Activated T-helper 2 cell treated with anti-CD3 and anti-CD28 coated beads, Interferon-gamma antibody, Interleukin-2, Interleukin-4, amounts not matched to agents 10 μg/mL and 5 μg/mL and 100 μg/mL, durations not matched to agents 14 hours and 24 hours and 36 hours (primary cell): ENCODE measurements at places on chromosomes 13 and 19. TPM values are rescaled to one million over a fixed set of nuclear protein-coding genes. Genes with fewer than 3 reads are reported as not detected.

DNA sequence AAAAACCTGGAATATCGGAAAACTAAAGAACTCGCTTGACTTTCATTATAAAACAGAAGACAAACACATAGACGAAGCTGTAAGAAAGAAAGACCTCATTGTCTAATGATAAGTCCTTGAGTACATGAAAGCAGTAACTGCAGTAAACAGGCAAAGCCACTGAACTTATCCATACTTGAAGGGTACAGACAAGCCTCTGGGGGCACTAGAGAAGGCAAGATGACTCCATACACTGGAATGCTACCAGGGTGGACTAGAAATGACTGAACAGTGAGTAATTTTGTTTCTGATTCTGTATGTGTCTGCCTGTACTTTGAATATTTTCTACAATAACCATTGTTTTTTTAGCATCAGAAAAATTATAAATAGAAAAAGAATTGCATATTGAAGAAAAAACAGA lies 507.9 kb downstream of the UQCRFS1 start:
- no peak for DNase-seq

GRCh38 chr13:108858676-108859075 lies 229.3 kb downstream of the MYO16 start:
- DNase-seq, result no peak

DNA sequence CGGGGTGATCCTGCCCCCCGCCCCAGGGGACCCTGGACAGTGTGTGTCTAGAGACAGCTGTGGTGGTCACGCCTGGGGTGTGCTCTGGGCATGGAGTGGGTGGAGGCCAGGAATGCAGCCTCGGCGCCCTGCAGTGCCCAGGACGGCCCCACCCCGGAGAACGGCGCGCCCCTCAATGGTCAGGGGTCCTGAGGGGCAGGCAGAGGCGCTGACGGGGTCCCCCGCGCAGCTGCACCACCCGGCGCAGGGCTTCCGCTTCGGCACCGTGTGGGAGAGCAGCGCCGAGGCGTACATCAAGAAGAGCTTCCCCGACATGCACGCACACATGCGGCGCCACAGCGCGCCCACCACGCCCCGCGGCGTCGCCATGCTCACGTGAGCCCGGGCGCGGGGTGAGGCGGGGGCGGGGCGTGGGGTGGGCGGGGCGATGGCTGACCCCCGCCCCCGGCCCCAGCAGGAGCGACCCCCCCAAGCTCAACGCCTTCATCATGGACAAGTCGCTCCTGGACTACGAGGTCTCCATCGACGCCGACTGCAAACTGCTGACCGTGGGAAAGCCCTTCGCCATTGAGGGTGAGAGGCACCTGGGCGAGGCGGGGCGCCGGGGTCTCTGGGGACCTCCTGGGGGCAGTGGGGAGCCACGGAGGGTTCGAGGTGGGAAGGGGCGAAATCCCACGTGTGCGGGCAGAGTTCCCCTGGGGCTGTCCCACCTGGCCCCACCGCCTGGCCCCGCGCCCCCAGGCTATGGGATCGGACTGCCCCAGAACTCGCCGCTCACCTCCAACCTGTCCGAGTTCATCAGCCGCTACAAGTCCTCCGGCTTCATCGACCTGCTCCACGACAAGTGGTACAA lies 7.4 kb downstream of the GRIN3B start:
- DNase-seq, result no peak

DNA sequence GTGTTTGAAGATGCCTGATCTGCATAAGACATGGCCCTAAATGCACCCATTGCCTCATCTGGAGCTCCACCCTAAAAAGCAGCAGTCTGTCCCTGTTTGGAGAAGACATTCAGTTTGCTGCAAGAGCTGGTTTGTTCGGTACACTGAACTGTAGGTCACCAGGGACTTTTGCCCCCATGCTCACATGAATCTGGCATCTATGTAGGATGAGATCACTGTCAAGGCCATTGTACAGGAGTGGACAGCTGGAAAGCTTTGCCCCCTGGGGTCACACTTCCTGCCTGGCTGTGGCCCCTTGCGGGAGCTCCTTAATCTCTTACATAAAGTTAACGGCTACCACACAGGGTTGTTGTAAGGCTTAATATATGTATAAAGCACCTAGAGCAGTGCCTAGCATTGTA lies 73.0 kb downstream of the IPO5 start:
- no peak for DNase-seq

- no peak for DNase-seq
These were observed 1.2 kb upstream of the MCF2L start for GRCh38 chr13:112967686-112968379.

GRCh38 chr19:38736413-38737280 lies 7.6 kb downstream of the CAPN12 start:
- DNase-seq, result no peak

DNA sequence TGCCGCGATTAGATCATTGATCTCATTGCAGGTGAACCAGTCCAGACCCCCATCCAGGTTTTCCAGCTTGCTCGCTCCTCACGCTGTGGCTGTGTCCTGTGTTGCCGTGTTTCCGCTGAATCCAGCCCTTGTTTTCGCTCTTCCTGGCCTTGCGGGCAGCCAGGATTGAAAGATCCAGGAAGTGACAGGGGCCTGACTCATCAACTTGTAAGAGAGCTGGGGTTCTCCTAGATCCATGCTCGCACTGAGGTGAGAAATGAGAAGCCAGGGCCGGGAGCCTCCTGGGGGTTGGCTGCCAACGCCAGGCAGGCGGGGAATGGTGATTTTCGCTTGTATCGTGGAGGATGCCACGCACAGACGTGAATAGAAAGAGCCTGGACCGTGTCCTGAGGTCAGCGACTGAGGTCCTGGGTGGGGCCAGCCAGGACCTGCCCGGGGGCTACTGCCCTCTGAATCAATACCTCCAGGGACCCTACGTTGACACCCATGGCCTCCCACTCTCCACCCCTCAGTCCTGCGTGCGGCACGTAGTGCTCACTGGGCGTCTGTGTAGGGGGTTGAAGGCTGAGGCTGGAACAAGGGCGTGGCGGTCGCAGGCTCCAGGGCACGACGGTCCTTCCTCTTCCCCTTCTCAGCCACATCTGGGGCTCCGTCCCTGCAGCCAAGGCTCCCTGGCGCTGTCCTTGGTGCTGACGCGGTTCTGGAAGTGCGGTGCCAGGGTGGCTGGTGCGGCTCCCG lies 7.3 kb upstream of the PTPRH start:
- peak; percentile 42 for DNase-seq

- no peak for DNase-seq
These were observed 32.5 kb downstream of the CCDC70 start for GRCh38 chr13:51894239-51894638.

- no peak for DNase-seq
These were observed 1.3 kb downstream of the ZNF607 start for GRCh38 chr19:37718304-37718703.

DNA sequence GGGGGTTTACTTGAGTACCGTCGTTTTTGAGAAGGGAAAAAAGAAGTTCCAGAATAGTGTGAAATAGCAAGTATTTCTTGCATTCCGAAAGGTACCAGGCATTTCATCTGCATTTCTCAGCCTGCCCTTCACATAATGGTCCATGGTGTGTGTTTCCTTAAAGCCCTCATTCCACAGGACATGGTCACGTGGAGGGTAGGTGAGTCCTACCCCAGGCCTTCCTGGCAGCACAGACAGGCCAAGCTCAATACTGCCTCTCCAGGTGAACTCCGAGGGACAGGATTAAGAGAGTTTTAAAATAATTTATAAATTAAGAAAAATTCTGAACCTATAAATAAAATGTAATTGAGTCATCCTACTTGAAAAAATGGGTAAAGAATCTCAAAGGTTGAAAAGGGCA lies 64.7 kb downstream of the TNFRSF19 start:
- DNase-seq, result no peak

- no peak for DNase-seq
These were observed 140.2 kb downstream of the VWA8 start for GRCh38 chr13:41820581-41821237.

- DNase-seq, result no peak
These were observed 58.0 kb downstream of the PIBF1 start for GRCh38 chr13:72839831-72840426.

- DNase-seq, result no peak
These were observed 98.0 kb upstream of the WASF3 start for GRCh38 chr13:26459276-26460131.

DNA sequence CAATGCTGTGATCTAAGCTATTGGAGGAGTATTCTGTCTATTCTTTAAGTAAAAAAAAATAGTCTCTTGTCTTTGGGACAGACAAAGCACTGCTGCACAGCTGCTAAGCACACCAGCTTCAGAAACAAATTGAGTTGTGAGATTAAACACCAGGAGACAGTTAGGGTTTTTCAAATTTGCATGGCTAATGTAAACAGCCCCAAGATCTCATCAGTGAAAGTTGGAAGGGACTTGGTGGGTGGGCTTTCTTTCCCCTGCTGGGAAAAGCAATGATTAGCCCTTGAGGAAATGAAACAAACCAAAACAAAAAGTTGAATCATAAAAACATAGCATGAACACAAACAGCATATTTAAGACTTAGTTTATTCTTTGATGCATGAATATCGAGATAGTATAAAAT lies 143.6 kb upstream of the SLITRK1 start:
- DNase-seq, result no peak

DNA sequence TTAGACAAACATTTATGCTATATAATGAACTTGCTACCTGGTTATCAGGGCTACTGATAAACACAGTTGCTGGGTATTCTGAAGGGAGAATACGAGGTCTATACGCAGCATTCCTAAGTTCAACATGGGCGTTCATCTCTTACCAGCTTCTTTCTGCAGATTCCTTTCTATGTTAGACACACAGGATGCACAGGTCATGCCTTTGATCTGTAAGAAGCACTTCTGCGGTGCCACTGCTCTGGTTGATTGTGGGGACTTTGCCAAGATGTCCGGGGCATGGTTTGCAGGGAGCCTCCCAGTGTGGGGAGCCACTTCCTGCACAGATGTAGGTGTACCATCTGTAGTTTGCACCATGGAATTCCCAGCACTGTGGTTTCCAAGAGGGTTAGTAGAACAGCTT lies 40.9 kb downstream of the ATP7B start:
- no peak for DNase-seq

DNA sequence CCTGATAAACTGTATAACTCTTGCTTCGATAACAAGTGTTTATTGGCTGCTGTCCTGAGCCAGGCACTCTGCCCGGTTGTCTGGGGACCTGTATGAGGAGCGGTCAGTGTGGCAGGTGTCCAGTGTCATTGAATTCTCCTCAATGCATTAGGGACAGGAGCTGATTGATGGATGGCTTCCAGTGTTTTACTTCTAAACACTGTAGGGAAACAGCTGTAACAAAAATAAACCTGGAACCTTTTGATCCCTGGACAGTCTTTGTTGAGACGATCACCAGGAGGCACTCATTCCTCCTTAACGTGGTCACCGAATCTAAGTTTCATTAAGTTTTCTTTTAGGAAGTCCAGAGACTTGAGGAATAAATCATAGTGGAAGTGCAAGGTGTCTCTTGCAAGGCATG lies 17.9 kb downstream of the UBAC2 start:
- DNase-seq, result no peak

DNA sequence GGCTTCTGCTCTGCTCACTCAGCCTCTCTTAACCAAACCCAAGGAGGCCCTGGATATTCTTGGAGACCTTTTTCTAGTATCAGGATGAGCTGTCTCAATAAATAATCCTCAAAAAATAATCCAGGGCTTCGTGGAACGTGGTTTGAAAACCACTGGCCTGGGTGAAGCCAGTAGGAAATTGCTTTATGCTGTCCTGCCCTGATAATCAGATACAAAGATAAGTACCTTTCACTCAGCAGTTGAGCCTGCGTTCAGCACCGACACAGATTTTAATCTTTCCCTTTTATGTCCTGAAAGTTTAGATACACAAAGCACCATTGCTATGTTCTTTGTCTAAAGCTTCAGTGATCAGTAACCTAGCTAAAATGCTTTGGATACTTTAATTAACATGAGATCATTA lies 460.0 kb downstream of the RFC3 start:
- no peak for DNase-seq

GRCh38 chr13:87131611-87132010 lies 539.6 kb upstream of the SLITRK5 start:
- no peak for DNase-seq

GRCh38 chr13:87677496-87678371 lies 6.6 kb downstream of the SLITRK5 start:
- DNase-seq, result no peak

SLC10A2 gene
- total RNA-seq, result not detected in 2 replicates

SIPA1L3 gene
- 15.6 and 15.9 TPM in 2 replicates for total RNA-seq

KLF5 gene
- total RNA-seq, result 1.3 and 2.0 TPM in 2 replicates

AMER2 gene
- not detected in 2 replicates for total RNA-seq

VRK3 gene
- total RNA-seq, result 60.8 and 67.7 TPM in 2 replicates

GRIN3B gene
- total RNA-seq, result 0.11 TPM in 1 of 2 replicates, not detected in the other
